ENCODE measurements at places on chromosomes 2 and 18. TPM values are rescaled to one million over a fixed set of nuclear protein-coding genes. Genes with fewer than 3 reads are reported as not detected.
A peak's percentile ranks its signal among the peaks of the same experiment; 100 is the strongest.

- no peak overlapping the region for H3K4me3 ChIP-seq
- H3K27me3 ChIP-seq = no peaks in the 10 kb centered on the region
- H3K36me3 ChIP-seq = no peaks in the 10 kb centered on the region
- no peak for DNase-seq
- no peak overlapping the region for H3K27ac ChIP-seq
Measured at GRCh38 chr2:109647636-109648035, 33.5 kb downstream of the SOWAHC start.

Gene KHK
- total RNA-seq = 6.3 TPM

DNA sequence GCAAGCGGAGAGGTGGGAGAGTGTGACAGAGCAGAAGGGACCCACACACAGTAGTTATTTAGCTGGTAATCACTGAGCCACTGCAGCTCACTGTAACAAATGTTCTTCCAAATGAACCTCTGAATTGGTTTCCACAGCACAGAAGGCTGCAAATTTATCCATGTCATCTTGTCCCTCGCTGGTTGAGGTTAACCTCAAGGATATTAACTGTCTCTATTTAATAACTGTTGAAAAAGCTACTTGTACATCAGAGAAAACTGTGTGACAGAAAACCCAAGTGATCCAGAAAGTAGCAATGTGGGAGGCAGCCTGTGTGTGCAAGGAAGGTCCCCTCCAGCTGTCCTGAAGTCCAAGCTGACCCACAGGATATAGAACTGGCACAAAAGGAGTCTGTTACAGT, 153.6 kb downstream of the DSEL start:
- H3K36me3 ChIP-seq = no peaks in the 10 kb centered on the region
- H3K27ac ChIP-seq = no peak overlapping the region
- DNase-seq = no peak
- H3K4me3 ChIP-seq = no peak overlapping the region
- no peaks in the 10 kb centered on the region for H3K27me3 ChIP-seq
- H3K4me1 ChIP-seq = peaks cover 7% of the 10 kb centered on the region

DNA sequence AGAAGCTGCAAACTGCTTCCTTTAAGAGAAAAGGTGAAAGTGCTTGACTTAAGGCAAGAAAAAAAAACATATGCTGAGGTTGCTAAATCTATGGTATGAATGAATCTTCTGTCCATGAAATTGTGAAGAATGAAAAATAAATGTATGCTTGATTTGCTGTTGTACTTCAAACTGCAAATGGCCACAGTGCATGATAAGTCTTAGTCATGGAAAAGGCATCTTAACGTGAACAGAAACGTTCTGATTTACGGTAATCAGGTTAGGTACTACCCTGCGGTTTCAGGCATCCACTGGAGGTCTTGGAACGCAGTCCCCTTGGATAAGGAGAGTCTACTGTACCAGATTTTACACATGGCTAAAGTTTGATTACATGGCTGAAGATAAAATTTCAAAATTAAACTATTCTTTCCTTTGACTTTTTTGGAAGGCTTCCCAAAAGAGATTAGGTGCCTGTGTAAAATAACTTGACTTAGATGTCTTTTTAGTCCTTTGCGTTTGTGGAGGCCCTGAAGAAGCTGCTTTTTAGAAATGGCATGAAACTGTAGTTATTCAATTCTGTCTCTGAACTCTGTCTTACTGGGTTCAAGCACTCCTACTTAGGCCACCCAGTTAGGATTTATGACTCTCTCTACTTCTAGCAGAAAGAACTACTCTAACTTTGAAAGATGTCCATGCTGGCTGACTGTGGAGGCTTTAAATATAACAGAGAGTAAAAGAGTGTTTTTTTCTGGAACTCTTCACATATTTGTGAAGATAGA, 35.9 kb upstream of the SCN9A start:
- no peak for DNase-seq
- no peaks in the 10 kb centered on the region for H3K4me1 ChIP-seq
- no peaks in the 10 kb centered on the region for H3K36me3 ChIP-seq
- H3K27ac ChIP-seq = no peak overlapping the region
- no peaks in the 10 kb centered on the region for H3K27me3 ChIP-seq

DNA sequence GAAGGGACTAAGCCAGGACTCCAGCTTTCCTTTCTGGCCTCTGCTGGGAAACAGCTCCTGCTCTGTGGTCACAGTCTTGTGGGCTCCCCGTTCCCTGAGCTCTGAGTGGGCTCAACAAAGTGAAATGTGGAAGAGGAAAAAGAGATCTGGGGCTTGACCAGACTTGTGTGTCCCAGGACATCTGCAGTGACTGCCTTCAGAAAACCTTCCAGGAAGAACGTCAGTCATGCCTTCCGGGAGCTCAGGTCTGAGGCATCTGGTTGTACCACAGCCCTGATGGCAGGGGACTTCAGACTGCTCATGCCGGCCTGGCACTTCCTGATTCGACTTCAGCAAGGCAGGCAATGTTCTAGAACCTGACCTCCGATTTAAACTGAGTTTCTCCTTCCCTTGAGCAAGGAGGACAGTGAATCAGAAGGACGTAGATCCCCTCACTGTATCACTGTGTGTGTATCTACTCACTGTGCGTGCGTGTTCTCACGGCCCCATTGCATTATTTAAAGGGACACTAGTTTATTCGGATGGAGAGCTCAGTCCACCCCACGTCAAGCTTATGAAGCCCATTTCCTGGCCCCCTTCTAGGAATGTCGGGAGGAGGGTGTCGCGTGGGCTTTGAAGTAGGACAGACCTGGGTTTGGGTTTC, 548 bp upstream of the FBLN7 start:
- H3K36me3 ChIP-seq = no peaks in the 10 kb centered on the region
- peaks cover 16% of the 10 kb centered on the region for H3K4me1 ChIP-seq
- peak; percentile 47 for DNase-seq

Gene PSMA8
- total RNA-seq = not detected

- peaks cover 30% of the 10 kb centered on the region for H3K27me3 ChIP-seq
- H3K36me3 ChIP-seq = no peaks in the 10 kb centered on the region
- no peak for DNase-seq
- peaks cover 47% of the 10 kb centered on the region for H3K4me1 ChIP-seq
- no peak overlapping the region for H3K27ac ChIP-seq
Measured at GRCh38 chr2:15942711-15943345, 2.5 kb downstream of the MYCN start.

- no peak for DNase-seq
- no peak overlapping the region for H3K4me3 ChIP-seq
- no peaks in the 10 kb centered on the region for H3K36me3 ChIP-seq
Measured at GRCh38 chr2:26983746-26984145, 13.3 kb downstream of the MAPRE3 start.

GRCh38 chr18:36543991-36544725, 246.6 kb downstream of the FHOD3 start:
- no peaks in the 10 kb centered on the region for H3K27me3 ChIP-seq
- no peaks in the 10 kb centered on the region for H3K36me3 ChIP-seq
- peaks cover 12% of the 10 kb centered on the region for H3K4me1 ChIP-seq

Gene THOC1
- total RNA-seq = 13.8 TPM

- no peaks in the 10 kb centered on the region for H3K27me3 ChIP-seq
- no peak for DNase-seq
- peaks cover 51% of the 10 kb centered on the region for H3K4me1 ChIP-seq
- H3K36me3 ChIP-seq = no peaks in the 10 kb centered on the region
- peak overlapping the region; percentile 85 for H3K4me3 ChIP-seq
Measured at GRCh38 chr2:148022351-148022750, 1.5 kb downstream of the MBD5 start.

- no peak overlapping the region for H3K27ac ChIP-seq
- peaks cover 14% of the 10 kb centered on the region for H3K4me1 ChIP-seq
- no peaks in the 10 kb centered on the region for H3K36me3 ChIP-seq
Measured at GRCh38 chr18:34639687-34640086, 70.4 kb upstream of the DTNA start.

- no peak overlapping the region for H3K4me3 ChIP-seq
- H3K27me3 ChIP-seq = no peaks in the 10 kb centered on the region
- no peaks in the 10 kb centered on the region for H3K4me1 ChIP-seq
- no peak overlapping the region for H3K27ac ChIP-seq
- peaks cover 8% of the 10 kb centered on the region for H3K36me3 ChIP-seq
Measured at GRCh38 chr2:127453392-127454171, 35.4 kb downstream of the PROC start.

Gene TGFA
- 0.46 TPM for total RNA-seq

DNA sequence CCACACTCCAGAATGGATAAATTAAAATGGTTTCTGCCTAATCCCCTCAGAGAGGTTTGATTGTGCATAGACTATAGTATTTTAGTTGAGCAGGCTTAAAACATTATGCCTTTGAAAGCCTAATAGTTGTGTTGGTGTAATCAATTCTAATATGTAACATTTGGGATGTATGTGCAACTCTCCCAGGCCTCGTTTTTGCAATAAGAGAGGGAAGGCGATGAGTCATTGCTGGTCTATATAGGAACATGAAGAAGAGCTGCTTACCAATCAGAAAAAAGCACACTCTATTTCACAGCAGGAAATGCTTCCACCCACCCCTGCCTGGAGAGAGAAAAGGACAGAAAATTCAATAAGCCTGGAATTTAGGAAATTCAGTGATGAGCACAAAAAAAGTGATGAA, 1424.0 kb upstream of the PIK3C3 start:
- H3K4me3 ChIP-seq = no peak overlapping the region
- no peaks in the 10 kb centered on the region for H3K27me3 ChIP-seq
- H3K36me3 ChIP-seq = no peaks in the 10 kb centered on the region
- no peak for DNase-seq
- H3K27ac ChIP-seq = no peak overlapping the region
- H3K4me1 ChIP-seq = no peaks in the 10 kb centered on the region

DNA sequence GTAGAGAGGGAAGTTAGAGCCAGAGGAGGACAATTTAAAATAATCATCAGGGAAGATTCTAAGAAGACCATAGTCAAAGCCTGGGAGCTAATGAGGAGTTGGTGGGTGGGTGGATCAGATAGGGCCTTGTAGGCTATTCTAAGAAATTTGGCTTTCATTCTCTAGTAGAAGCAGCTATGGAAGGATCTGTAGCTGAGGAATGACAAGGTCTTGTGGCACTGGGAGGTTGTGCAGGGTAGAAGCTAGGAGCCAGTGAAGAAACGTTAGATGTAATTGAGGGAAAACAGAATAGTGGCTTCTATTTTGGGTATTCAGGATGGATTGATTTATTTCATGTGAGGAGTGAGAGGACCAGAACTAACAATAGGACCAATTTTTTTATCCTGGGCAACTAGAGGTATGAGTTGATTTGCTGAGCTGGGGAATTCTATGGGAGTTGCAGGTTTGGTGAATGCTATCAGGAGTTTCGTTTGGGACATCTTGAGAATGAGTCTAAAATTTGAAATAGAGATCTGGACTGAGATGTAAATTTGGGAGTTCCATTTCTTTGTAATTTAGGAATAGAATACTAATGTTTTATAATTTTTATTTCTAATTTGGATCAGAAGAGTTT, 371.9 kb downstream of the PARD3B start:
- H3K4me1 ChIP-seq = no peaks in the 10 kb centered on the region
- H3K36me3 ChIP-seq = no peaks in the 10 kb centered on the region
- no peaks in the 10 kb centered on the region for H3K27me3 ChIP-seq
- DNase-seq = no peak
- no peak overlapping the region for H3K27ac ChIP-seq

DNA sequence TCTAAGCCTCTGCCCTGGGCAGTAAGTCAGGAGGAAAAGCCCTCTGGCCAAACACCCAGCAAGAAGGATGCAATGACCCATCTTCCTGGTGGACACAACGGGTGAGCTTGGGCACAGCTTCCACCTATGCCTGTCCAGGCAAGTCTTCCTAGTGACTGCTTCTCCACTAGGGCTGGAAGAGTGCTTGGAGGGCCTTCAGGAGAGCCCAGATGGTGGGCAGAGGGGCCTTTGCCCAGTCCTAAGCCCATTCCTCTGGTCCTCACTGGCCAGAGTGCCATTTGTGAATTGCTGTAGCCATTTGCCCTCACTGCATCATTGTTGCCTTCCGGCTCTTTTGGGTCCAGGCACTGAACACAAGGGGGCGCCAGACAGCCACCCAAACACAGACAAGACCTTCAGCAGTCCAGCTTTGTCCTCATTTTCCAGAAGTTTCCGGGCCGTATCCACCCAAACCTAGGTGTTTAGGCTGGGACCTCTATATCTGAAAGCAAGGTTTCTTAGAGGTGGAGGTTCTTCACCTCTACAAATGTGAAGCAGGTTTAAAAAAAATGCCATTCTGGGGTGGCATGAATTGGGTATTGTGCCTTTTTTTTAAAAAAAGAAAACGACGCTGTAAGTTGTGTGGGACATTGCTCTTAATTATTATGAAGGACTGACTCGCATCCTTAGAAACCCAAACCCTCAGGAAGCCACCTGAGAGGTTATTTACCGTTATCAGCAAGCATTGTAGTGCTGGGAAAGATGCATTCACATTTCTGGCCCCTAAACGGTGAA, 29.5 kb downstream of the PAX8 start:
- no peak overlapping the region for H3K27ac ChIP-seq
- H3K36me3 ChIP-seq = no peaks in the 10 kb centered on the region
- no peak overlapping the region for H3K4me3 ChIP-seq
- H3K27me3 ChIP-seq = no peaks in the 10 kb centered on the region

DNA sequence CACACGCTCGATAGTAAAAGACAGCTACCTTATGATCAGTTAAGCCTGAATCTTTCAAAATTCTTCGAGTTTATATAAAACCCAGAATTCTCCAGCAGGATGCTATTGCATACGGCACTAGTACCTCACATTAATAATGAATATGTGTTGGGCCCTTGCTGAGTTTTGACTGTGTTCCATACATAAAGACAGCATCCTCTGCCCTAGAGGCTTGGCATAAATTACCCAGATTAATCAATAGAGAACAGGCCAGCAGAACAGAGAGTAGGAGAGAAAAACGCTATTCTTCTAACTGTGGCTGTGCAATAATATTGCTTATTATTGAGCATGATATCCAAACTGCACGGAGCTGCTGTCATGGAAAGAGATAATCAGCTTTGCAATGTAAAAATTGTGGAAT, 194.3 kb downstream of the SOX11 start:
- no peak overlapping the region for H3K4me3 ChIP-seq
- H3K27ac ChIP-seq = no peak overlapping the region
- H3K27me3 ChIP-seq = no peaks in the 10 kb centered on the region
- H3K36me3 ChIP-seq = no peaks in the 10 kb centered on the region
- no peak for DNase-seq
- H3K4me1 ChIP-seq = no peaks in the 10 kb centered on the region

Gene PPP1R1C
- 0.11 TPM for total RNA-seq

DNA sequence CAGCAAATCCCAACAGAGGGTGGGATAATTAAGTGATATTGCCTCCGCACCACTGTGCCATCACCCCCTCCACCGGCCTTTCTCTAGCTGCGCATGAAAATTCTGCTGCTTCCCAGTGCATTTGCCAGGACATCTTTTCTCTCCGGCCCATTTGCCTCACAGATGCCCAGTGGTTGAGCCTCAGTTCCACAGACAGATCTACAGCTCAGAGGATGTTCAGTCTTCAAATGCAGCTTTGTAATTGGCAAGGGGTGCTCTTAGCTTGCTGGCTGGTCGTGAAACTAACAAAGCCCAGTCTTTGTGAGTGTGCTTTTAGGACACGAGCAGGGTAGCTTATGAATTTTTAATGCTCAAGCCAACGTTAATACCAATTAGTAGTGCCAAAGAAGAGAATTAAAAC, 253.3 kb upstream of the REV1 start:
- no peak for DNase-seq
- no peaks in the 10 kb centered on the region for H3K4me1 ChIP-seq
- peaks cover 4% of the 10 kb centered on the region for H3K36me3 ChIP-seq

- H3K4me3 ChIP-seq = no peak overlapping the region
- no peak overlapping the region for H3K27ac ChIP-seq
- DNase-seq = no peak
- no peaks in the 10 kb centered on the region for H3K27me3 ChIP-seq
- H3K4me1 ChIP-seq = peaks cover 7% of the 10 kb centered on the region
- H3K36me3 ChIP-seq = no peaks in the 10 kb centered on the region
Measured at GRCh38 chr2:129882476-129882875, 97.0 kb upstream of the RAB6C start.
